Activated CD8-positive, alpha-beta memory T cell treated with anti-CD3 and anti-CD28 coated beads, Interleukin-2, amount 50 U/mL, for 4 hours (primary cell): ENCODE measurements at places on chromosomes 5 and 9.

DNA sequence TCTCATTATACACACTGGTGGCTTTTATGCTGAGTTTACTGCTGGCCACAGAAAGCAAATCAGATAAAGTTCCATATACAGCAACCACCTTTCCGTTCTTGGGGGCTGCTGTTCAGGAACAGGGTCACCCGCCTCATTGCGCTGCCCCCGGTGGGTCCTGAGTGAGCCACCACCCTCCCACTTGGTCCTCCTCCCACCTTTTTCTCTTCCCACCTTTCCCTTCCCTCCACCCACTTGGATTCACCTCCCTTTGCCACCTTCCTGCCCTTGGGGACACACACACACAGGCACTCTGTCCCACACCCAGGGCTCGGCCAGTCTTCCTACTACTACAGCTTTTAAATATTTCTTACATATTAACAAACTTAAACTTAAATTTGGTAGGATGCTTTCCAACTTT is 127.6 kb downstream of the WDR70 start:
- DNase-seq = no peak

DNA sequence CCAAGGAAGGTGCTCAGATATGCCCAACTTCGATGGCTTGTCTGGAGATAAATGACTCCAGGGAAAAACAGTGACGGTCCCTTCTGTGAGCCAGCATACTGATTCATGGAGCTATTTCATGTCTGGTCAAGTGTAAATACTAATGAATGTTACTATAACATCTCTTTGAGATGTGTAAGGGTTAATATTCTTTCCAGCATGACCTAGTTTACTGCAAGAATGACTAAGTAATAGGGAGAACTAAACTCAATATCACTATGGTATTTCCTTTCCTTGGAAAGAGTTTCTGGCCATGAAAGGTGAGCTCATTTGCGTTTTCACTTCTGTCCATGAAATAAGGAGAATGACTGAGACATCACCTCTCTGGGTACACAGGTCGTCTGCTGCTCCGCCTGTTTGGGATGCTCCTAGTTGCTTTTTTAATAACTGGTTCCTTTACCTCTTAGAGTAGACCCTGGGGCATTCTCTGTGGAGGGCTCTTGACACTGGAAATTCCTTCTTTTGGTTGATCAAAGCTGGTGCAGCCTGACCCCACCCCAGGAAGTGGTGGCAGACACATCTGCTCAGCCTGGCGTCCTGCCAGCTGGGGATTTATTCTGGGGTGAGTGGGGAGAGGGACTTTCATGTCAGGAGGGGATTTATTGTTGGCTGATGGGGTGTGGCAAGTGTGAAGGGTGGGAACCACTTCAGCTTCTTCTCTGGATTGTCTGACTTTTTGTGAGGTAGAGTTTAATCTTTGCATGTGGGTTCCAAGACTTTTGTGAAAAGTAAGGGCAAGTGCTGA is 250.0 kb upstream of the MPDZ start:
- DNase-seq = no peak

GRCh38 chr5:144950996-144951395 is 780.3 kb downstream of the KCTD16 start:
- DNase-seq = no peak

DNA sequence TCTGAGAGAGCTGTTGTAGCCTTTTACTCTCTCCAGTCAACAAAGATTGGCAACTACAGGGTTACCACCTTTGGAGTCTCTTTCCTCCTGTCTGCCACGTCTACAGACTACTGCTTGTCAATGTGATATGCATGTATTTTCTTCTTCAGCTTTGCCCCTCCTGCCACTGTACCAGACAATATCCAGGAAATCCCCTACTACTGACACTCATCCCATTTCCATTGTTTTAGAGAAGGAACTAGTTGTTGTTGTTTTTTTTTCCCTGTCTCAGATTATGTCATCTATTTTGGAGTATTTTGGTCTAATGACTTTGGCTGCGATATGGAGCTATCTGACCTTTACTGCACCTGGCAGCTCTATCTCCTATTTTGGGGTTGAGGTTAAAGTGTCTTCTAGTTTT is 50.1 kb upstream of the MACIR start:
- DNase-seq = no peak

GRCh38 chr5:134436523-134437339 is 25.1 kb upstream of the CDKN2AIPNL start:
- DNase-seq = peak; percentile 35

DNA sequence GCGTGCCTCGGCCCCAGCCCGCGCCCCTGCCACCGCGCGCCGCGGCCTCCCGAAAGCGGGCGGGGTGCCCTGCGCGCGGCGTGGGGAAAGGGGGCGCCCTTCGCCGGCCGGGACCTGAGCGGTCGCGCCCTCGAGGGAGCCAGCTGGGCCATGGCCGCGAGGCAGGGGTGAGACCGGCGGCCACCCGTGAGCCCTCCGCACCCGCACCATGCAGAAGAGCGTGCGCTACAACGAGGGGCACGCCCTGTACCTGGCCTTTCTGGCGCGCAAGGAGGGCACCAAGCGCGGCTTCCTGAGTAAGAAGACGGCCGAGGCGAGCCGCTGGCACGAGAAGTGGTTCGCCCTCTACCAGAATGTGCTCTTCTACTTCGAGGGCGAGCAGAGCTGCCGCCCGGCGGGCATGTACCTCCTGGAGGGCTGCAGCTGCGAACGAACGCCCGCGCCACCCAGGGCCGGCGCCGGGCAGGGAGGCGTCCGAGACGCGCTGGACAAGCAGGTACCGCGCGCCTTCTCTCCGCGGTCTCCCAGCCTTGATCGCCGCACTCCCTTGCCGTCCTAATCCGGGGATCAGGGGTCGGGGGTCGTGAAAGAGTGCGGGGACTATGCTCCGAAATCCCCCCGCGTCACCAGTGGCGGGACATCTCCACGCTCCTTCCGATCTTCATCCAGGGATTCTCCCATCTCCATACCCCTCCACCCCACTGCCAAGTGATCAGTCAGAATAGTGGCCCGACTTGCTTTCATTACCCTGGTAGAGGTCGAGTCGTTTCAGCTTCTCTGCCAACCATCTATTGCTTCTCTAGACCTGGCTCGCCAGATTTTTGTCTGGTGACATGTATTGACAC is 590 bp downstream of the RASGRF2 start:
- peak; percentile 53 for DNase-seq

DNA sequence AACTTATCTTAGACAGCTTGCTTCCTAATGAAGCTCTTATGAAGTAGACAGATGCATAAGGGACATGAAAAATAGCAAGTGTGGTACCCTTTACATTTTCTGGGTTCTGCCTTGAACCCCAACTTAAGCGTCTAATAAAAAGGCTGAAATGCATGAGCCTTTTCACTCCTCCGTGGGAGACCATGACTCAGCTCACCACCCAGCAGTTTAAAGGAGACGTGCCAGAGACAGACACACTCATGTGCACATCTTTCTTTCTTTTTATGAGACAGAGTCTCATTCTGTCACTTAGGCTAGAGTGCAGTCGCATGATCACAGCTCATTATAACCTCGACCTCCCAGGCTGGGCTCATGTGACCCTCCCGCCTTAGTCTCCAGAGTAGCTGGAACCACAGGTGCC is 22.3 kb downstream of the CTXN3 start:
- DNase-seq = no peak

- no peak for DNase-seq
Measured at GRCh38 chr9:5110867-5111681, 74.4 kb downstream of the INSL6 start.

DNA sequence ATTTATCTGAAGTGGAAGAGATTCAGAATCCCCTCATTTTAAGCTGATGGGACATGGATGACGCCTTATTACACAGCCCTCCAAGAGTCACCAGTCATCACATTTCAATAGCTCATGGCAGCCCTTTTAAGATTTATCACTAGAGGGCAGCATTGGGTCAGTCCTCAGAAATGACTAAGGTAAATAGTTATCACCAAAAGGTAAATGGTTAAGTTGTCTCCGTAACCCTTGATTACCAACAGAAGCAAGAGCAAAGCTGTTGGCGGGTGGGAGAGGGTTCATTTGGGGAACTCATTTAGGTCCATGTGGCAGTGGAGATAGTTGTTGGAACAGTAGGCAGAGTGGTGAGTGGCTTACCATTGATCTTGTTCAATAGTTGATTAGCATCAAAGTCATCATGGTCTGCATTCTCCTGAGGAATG is 12.0 kb upstream of the C9 start:
- DNase-seq = no peak

- no peak for DNase-seq
Measured at GRCh38 chr5:57316798-57317327, 143.0 kb downstream of the GPBP1 start.

- DNase-seq = no peak
Measured at GRCh38 chr9:132546148-132547051, 36.0 kb upstream of the BARHL1 start.

- DNase-seq = no peak
Measured at GRCh38 chr5:14556015-14556414, 25.6 kb upstream of the OTULINL start.

GRCh38 chr5:167378894-167379723 is 912.3 kb upstream of the WWC1 start:
- DNase-seq = no peak

DNA sequence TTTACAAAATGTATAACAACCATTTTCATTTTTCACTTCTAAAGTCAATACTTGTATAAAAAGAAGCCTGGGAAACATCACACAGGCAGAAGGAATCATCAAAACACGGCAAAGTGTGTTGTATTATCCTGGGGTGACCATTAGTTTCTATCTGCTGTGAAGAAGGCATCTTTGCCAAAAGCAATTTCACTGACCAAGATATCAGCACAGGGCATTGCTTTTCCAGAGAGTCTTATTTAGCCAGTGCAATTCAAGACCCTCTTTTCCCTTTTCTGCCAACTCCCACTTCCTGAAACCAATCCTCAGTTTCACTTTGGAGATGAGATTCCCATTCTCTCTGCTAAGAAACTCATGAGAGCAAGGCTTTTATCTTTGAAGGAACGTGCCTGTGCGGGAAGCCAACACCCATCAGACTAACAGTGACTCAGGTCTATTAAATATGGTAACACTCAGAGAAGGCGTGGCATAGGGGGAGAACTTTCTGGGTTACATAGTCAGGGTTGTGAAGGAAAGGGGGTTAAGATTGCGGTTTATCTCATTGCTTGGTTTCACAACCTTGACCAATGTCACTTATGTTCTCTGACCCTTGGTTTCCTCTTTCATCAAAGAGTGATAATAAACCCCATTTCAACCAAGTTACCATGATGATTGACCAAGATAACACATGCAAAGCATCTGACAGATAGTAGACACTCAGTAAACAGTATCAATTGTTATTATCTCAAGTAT is 666.9 kb upstream of the KLF4 start:
- DNase-seq = no peak

DNA sequence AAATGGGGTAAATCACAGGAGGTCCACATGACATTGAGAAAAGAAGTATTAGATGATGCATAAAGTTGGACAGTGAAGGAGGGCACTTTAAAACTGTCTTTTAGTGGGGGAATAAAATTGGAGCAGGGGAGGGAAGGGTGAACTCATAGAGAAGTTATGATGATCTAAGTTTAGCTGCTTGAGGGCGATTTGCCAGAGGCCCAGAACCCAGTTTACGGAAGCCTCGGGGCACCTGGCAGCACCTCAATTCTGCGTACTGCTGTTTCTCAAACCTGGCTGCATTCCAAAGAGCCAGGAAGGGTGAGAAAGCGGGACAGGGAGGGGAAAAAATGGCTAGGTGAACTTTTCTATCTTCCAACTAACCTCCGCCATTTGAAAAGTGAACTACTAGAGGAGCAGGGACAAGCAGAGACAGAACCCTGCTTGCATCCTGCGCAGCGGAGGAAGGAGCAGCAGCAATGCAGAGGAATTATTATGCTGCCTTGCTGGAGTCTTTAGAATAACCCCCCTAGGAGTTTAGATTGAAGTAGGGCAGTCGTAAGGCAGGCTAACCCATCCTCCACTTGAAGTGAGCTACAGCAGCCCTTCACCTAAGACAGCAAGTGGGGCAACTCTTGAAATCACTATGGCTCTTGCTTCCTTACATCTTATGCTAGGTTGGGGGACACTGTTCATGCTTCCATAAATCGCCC is 316.8 kb downstream of the BRINP1 start:
- DNase-seq = no peak

GRCh38 chr5:89441965-89442364 is 559.0 kb upstream of the MEF2C start:
- DNase-seq = no peak

- no peak for DNase-seq
Measured at GRCh38 chr5:152329207-152329606, 75.9 kb downstream of the NMUR2 start.

- DNase-seq = no peak
Measured at GRCh38 chr5:39186722-39187539, 32.4 kb downstream of the FYB1 start.

- DNase-seq = no peak
Measured at GRCh38 chr9:33498387-33498786, 24.7 kb upstream of the NOL6 start.

- DNase-seq = no peak
Measured at GRCh38 chr9:106718936-106719335, 144.0 kb upstream of the ZNF462 start.

DNA sequence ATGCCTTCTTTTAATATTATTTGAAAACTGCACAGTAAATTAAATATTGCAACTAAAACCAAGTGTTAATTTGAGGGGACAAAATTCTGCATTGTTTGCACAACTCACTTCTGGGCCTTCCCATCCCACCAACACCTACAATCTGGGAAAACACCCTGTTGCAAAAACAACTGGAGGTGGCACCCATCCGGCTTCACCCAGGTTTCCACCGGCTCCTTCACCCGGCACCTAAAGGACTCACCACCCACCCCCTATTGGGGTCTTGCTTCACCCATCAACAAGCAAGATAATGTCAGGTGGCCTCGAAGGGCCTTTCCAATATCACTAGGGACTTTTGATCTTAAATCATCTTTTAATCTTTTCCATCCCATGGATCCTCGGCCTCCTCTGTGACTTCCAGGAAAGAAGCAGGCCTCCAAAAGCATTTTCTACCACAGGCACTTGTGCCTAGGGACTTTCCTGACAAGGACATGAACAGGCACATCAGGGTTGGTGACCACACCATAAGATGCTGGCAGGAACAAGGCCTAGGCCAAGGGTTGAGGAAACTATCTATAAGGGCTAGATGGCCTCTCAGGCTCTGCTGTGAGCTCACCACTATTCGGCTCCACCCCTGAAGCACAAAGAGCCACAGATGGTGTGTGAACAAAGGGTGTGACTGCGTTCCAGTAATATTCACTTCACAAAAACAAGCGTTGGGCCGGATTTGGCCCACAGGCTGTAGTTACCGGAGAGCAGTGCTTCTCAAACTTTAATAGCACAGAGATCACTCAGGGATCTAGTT is 205.1 kb downstream of the AUH start:
- no peak for DNase-seq

- DNase-seq = no peak
Measured at GRCh38 chr5:40198736-40199135, 481.0 kb upstream of the PTGER4 start.

GRCh38 chr5:106116682-106117081 is 1554.1 kb downstream of the EFNA5 start:
- no peak for DNase-seq
